Subcutaneous preadipocyte (primary cell): ENCODE measurements at places on chromosomes 5 and 9. TPM values are rescaled to one million over a fixed set of nuclear protein-coding genes. Genes with fewer than 3 reads are reported as not detected.

CNTFR gene
- 0.20 and 0.37 TPM in 2 replicates for total RNA-seq

GLRA1 gene
- not detected in 2 replicates for total RNA-seq

FOXI1 gene
- total RNA-seq = not detected in 2 replicates

BRD3 gene
- 5.5 and 6.6 TPM in 2 replicates for total RNA-seq

ZNF462 gene
- 18.0 and 23.9 TPM in 2 replicates for total RNA-seq

ADAMTS12 gene
- total RNA-seq = 28.0 and 28.7 TPM in 2 replicates

PCDH12 gene
- total RNA-seq = 1.2 and 1.5 TPM in 2 replicates

C5orf52 gene
- total RNA-seq = not detected in 2 replicates

SPDL1 gene
- total RNA-seq = 20.9 and 36.2 TPM in 2 replicates

PHYKPL gene
- total RNA-seq = 42.2 and 48.9 TPM in 2 replicates

FOXD4L4 gene
- total RNA-seq = 0.20 TPM in 1 of 2 replicates, not detected in the other

IFNB1 gene
- not detected in 2 replicates for total RNA-seq

FOXD4L5 gene
- total RNA-seq = not detected in 2 replicates

PCDHA5 gene
- under 0.01 TPM in 1 of 2 replicates, not detected in the other for total RNA-seq

TAL2 gene
- total RNA-seq = not detected in 2 replicates

SARDH gene
- total RNA-seq = 2.0 and 2.6 TPM in 2 replicates

PCDH1 gene
- total RNA-seq = under 0.01 TPM in 1 of 2 replicates, not detected in the other

PCDHB10 gene
- under 0.01 TPM in 2 replicates for total RNA-seq
